ENCODE measurements at places on chromosomes 12 and 14. TPM values are rescaled to one million over a fixed set of nuclear protein-coding genes. Genes with fewer than 3 reads are reported as not detected.
A peak's percentile ranks its signal among the peaks of the same experiment; 100 is the strongest.

- no peak overlapping the region for H3K27ac ChIP-seq
- peaks cover 36% of the 10 kb centered on the region for H3K36me3 ChIP-seq
- no peak for DNase-seq
- H3K4me1 ChIP-seq = peaks cover 21% of the 10 kb centered on the region
- no peak overlapping the region for H3K4me3 ChIP-seq
- H3K27me3 ChIP-seq = no peaks in the 10 kb centered on the region
Observed at GRCh38 chr14:104700747-104701217, 11.4 kb downstream of the INF2 start.

DNA sequence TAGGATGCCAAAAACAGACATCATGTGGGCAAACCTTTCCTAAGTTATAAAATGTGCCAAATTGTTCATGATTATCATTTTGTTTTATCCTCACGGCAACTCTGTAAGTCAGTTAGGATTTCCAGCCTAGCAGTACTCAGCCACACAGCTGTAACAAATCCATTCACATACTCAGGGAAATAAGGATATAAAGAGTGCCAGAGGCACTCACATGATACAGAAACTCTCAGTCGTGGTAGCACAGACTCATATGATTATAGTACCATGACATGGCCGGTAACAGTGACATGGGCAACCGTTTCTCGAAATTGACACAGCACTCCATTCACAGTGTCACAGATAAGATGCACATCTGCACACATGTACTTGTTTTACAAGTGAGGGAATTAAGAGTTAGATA, 344.2 kb downstream of the LRIG3 start:
- no peak overlapping the region for H3K27ac ChIP-seq
- no peak for DNase-seq
- H3K4me3 ChIP-seq = no peak overlapping the region

RGS6 gene
- total RNA-seq = 0.53 TPM

AMN gene
- 0.28 TPM for total RNA-seq

GRCh38 chr14:98834119-98834518, 437.9 kb downstream of the BCL11B start:
- no peak for DNase-seq
- H3K27ac ChIP-seq = no peak overlapping the region
- H3K4me3 ChIP-seq = no peak overlapping the region
- peaks cover 5% of the 10 kb centered on the region for H3K27me3 ChIP-seq
- H3K36me3 ChIP-seq = no peaks in the 10 kb centered on the region
- no peaks in the 10 kb centered on the region for H3K4me1 ChIP-seq

CAPZA3 gene
- total RNA-seq = not detected

GRCh38 chr12:103495469-103496456, at the start of gene C12orf42:
C12orf42 (minus strand) TSS chr12:103495968; CDS start chr12:103478426, 17,542 bp downstream.
- H3K36me3 ChIP-seq = no peaks in the 10 kb centered on the region
- peaks cover 22% of the 10 kb centered on the region for H3K27me3 ChIP-seq
- peaks cover 8% of the 10 kb centered on the region for H3K4me1 ChIP-seq
- no peak within 1 kb of the TSS for H3K4me3 ChIP-seq

GRCh38 chr14:26594756-26595545, 2.9 kb downstream of the NOVA1 start:
- H3K27me3 ChIP-seq = no peaks in the 10 kb centered on the region
- H3K4me3 ChIP-seq = no peak overlapping the region
- no peaks in the 10 kb centered on the region for H3K36me3 ChIP-seq
- H3K4me1 ChIP-seq = no peaks in the 10 kb centered on the region

DNA sequence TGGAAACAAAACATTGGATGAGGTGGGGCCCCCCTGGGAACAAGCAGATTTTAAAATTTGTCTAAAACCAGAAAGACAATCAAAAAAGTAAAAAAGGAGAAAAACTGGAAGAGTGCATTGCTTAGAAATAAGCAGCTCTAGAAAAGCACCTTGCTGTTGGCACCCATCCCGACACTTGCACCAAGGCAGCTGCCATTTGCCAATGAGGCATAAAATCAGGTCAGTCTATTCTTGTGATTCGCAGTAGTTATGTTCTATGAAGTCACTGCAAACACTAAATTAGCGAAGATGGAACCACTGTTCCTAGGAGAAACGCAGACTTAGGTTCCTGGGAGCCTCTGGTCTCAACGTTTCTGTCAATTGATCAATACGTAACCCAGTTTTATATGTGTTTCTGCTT, 16.2 kb downstream of the VPS33A start:
- H3K36me3 ChIP-seq = peaks cover 28% of the 10 kb centered on the region
- no peaks in the 10 kb centered on the region for H3K27me3 ChIP-seq
- no peaks in the 10 kb centered on the region for H3K4me1 ChIP-seq
- DNase-seq = peak; percentile 48
- H3K27ac ChIP-seq = no peak overlapping the region
- no peak overlapping the region for H3K4me3 ChIP-seq

CKB gene
- total RNA-seq = 320 TPM

RBP5 gene
- 2.0 TPM for total RNA-seq

DNA sequence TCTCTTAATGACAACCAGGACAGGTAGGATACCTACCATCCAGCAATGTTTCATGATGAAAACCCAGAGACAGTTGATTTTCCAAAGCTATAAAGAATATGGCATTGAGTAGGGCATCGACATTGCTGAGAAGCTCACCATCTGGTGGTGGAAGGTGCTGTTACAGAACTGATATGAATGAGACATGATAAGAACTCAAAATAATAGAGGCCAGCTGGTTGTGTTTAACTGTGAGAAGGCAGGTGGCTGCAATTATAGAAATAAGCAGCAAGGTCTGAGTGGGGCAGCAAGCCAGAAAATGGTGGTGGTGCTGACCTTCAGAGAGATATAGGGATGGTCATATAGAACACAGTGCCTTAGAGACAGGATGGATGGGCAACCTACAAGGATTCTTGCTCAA, 449.7 kb downstream of the BTG1 start:
- no peak overlapping the region for H3K4me3 ChIP-seq
- no peaks in the 10 kb centered on the region for H3K27me3 ChIP-seq
- DNase-seq = no peak
- no peaks in the 10 kb centered on the region for H3K4me1 ChIP-seq

DNA sequence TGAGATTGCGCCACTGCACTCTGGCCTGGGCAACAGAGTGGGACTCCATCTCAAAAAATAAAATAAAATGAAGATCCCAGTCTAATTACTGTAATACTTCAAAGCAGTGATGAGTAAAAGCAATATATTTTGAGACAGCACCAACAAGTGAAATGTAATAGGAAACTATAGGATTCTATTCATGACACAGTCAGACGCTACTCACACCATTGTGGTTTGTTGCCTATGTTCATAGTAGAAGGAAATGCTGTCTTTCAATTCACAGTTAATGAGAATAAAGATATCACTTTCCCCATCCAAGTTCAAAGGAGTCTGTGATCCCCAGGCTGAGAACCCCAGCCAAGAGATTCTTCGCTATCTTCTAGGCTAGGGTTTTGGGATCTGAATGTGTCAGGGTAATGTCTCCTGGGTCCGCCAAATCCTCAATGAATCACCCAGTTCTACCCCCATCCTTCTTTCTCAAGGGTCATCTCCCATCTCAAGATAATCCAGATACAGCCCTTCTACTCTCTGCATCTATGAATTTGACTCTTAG, 16.6 kb upstream of the DTX1 start:
- H3K36me3 ChIP-seq = no peaks in the 10 kb centered on the region
- H3K4me3 ChIP-seq = no peak overlapping the region
- no peaks in the 10 kb centered on the region for H3K4me1 ChIP-seq

DNA sequence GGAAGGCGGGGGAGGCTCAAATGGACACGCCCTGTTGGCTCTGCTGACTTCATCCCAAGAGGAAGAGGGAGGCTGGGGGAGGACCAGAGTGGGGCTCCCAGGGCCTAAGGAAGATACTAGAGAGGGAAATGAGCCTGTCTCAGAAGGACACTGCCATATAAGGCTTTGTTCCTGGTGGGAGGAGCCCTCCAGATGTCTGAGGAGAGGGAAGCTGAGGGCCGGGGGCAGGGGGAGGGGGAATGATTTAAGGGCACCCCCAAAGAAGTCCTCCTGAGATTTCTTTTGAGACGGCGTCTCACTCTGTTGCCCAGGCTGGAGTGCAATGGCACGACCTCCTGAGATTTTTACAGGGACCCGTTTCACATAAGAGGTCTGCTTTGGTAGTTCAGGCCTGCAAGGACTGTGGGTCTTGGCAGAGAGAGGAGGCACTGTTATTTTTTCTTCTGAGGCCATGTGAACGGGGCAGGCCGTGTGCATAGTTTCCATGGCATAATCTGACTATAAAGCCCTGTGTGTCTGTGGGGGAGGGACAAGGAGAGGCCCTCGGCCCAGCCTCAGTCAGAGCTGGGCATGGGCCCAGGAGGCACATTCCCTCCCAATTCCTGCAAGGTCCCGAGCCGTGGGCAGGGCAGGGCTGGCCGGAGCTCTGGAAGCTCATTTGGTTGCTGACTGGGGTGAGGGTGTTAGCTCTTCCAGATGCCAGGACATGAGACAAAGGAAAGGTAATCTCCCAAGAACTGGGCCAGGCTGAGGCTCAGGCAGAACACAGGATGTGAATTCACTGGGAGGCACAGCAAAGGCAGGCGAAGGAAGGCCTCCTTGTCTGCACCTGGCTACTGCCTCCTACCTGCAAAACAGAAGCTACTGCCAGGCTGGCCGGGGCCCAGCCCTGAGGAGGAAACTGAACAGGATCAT, 22.2 kb upstream of the PLEKHG3 start:
- H3K4me1 ChIP-seq = no peaks in the 10 kb centered on the region
- H3K4me3 ChIP-seq = no peak overlapping the region
- peak; percentile 66 for DNase-seq
- peak overlapping the region; percentile 40 for H3K27ac ChIP-seq
- H3K27me3 ChIP-seq = no peaks in the 10 kb centered on the region
- no peaks in the 10 kb centered on the region for H3K36me3 ChIP-seq

CD163L1 gene
- 8.9 TPM for total RNA-seq

- no peak for DNase-seq
- H3K4me3 ChIP-seq = no peak overlapping the region
- H3K36me3 ChIP-seq = no peaks in the 10 kb centered on the region
- no peak overlapping the region for H3K27ac ChIP-seq
Observed at GRCh38 chr14:64856529-64857445, 22.9 kb downstream of the SPTB start.

GRCh38 chr14:77265561-77266335, 5.3 kb downstream of the NGB start:
- no peak overlapping the region for H3K4me3 ChIP-seq
- H3K27ac ChIP-seq = no peak overlapping the region
- H3K4me1 ChIP-seq = no peaks in the 10 kb centered on the region
- no peak for DNase-seq
- no peaks in the 10 kb centered on the region for H3K36me3 ChIP-seq

DNA sequence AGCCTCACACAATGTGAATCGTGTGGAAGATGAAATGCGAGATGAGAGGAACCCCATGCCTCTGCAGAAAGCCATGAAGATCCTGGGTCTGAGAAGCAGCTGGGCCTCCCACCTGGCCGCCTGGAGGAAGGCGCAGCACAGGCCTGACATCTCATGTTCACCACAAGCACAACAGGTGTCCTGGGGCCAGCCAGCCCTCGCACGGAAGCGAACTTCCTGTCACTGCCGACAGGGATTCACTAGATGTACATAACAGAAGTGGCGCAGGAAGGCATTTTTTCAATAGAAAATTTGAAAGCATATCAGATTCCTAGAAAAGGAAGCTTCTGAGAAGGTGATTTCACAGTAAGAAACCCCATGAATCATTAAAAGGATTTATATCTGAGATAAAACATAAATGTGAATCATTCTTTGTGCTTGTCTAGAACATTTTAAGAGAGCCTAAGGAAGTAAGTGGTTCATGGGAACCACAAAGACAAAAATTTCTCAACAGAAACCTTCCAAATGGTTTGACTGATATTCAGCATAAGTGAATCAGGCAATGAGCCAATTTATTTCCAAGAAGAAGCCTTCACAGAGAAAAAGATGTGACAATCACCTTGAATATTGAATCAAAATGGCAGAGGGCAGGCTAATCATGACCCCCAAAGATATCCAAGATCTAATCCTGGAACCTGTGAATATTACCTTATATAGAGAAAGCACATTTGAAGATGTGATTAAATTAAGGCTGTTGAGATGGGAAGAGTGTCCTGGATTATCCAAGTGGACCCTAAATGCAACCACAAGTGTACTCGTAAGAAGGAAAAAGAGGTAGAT, 311.9 kb downstream of the DUSP6 start:
- H3K36me3 ChIP-seq = no peaks in the 10 kb centered on the region
- no peak overlapping the region for H3K4me3 ChIP-seq
- no peak overlapping the region for H3K27ac ChIP-seq
- no peaks in the 10 kb centered on the region for H3K27me3 ChIP-seq
- no peak for DNase-seq
- peaks cover 7% of the 10 kb centered on the region for H3K4me1 ChIP-seq

SRRM4 gene
- 0.55 TPM for total RNA-seq

DNA sequence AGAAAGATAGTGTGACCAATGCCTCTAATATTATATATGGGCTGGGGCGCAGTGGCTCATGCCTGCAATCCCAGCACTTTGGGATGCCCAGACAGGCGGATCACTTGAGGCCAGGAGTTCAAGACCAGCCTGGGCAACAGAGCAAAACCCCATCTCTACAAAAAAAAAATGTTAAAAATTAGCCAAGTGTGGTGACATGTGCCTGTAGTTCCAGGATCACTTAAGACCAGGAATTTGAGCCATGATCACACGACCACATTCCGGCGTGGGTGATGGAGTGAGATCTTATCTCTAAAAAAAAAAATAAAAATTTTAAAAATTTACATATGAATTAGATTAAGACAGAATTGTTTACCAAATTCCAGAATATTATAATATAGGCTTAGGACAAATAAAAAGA, 12.0 kb downstream of the TM7SF3 start:
- no peaks in the 10 kb centered on the region for H3K36me3 ChIP-seq
- no peak overlapping the region for H3K27ac ChIP-seq
- H3K4me1 ChIP-seq = no peaks in the 10 kb centered on the region
- no peak overlapping the region for H3K4me3 ChIP-seq
- H3K27me3 ChIP-seq = no peaks in the 10 kb centered on the region
